ENCODE measurements at places on chromosomes 6 and 20. TPM values are rescaled to one million over a fixed set of nuclear protein-coding genes. Genes with fewer than 3 reads are reported as not detected.

EFCAB8 gene
- not detected for total RNA-seq

MLN gene
- total RNA-seq = not detected

ZC3H12D gene
- 0.23 TPM for total RNA-seq

CDC40 gene
- total RNA-seq = 7.6 TPM

ASIP gene
- total RNA-seq = not detected

DEFB132 gene
- total RNA-seq = not detected

MICB gene
- 1.4 TPM for total RNA-seq
